ENCODE measurements at places on chromosomes 4 and X. TPM values are rescaled to one million over a fixed set of nuclear protein-coding genes. Genes with fewer than 3 reads are reported as not detected.

GRCh38 chr4:150874338-150875226, 140.5 kb downstream of the LRBA start:
- no peak for DNase-seq
- no peaks in the 10 kb centered on the region for H3K4me1 ChIP-seq
- H3K36me3 ChIP-seq, result peaks cover 9% of the 10 kb centered on the region
- no peaks in the 10 kb centered on the region for H3K27me3 ChIP-seq

GRCh38 chrX:17674601-17675000, 62.7 kb upstream of the SCML1 start:
- H3K4me1 ChIP-seq, result no peaks in the 10 kb centered on the region

- no peaks in the 10 kb centered on the region for H3K36me3 ChIP-seq
- no peaks in the 10 kb centered on the region for H3K27me3 ChIP-seq
Measured at GRCh38 chrX:82218361-82218760, 1016.5 kb downstream of the SH3BGRL start.

- no peak overlapping the region for H3K4me3 ChIP-seq
- no peaks in the 10 kb centered on the region for H3K4me1 ChIP-seq
- no peaks in the 10 kb centered on the region for H3K36me3 ChIP-seq
- H3K27ac ChIP-seq, result no peak overlapping the region
Measured at GRCh38 chrX:86348669-86349068, 200.4 kb downstream of the DACH2 start.

DNA sequence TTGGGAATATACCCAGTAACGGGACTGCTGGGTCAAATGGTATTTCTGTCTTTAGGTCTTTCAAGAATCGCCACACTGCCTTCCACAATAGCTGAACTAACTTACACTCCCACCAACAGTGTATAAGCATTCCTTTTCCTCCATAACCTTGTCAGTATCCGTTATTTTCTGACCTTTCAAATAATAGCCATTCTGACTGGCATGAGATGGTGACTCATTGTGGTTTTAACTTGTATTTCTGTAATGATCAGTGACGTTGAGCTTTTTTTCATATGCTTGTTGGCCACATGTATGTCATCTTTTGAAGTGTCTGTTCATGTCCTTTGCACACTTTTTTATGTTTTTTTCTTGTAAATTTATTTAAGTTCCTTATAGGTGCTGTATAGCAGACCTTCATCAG, 81.2 kb downstream of the ADAM29 start:
- H3K27ac ChIP-seq, result no peak overlapping the region
- H3K4me1 ChIP-seq, result no peaks in the 10 kb centered on the region
- H3K4me3 ChIP-seq, result no peak overlapping the region
- no peaks in the 10 kb centered on the region for H3K36me3 ChIP-seq

DNA sequence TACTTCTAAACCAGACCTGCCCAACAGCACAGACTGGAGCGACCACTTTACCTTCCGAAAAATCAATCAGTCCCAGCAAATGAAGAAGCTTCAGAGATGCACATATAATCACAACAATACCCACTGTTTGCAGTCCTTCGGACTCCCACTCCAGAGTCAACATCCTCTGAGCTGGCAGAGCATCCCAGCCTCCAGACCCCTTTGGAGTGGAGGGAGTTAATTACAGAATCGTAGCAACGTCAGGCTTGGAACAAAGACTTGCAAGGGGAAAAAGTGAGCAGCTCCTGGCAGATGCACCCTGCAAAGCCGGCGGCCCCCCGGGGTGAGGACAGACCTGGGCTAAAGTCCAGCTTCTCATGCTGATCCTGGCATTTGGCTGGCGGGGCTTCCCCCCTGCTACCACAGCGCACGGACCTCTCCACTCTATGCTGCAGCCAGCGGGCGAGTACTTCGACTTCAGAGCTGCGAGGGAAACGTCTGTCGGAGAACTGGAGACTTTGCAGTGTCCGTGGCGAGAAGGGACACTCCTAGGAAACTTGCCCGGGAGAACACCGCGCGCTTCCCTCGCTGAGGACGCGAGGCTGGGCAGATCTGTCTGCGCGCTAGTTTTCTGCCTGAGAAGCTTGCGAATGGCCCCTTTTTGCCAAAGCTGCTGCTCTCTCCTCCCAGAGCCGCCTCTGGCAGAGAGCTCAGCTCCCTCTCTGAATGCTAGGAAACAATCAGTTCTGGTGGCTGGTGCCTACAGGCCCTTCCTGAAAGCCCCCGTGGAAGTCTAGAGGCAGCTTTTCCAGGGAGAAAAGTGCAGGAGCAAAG, 283.7 kb downstream of the PACRGL start:
- no peak for DNase-seq
- H3K4me3 ChIP-seq, result no peak overlapping the region
- H3K27me3 ChIP-seq, result no peaks in the 10 kb centered on the region
- H3K4me1 ChIP-seq, result no peaks in the 10 kb centered on the region
- H3K36me3 ChIP-seq, result no peaks in the 10 kb centered on the region

- no peak for DNase-seq
- H3K36me3 ChIP-seq, result no peaks in the 10 kb centered on the region
- H3K4me1 ChIP-seq, result no peaks in the 10 kb centered on the region
- H3K4me3 ChIP-seq, result no peak overlapping the region
- H3K27ac ChIP-seq, result no peak overlapping the region
Measured at GRCh38 chr4:76836860-76837562, 60.9 kb downstream of the SOWAHB start.

- H3K27ac ChIP-seq, result no peak overlapping the region
- no peak overlapping the region for H3K4me3 ChIP-seq
- peaks cover 6% of the 10 kb centered on the region for H3K27me3 ChIP-seq
- H3K36me3 ChIP-seq, result no peaks in the 10 kb centered on the region
Measured at GRCh38 chr4:42789041-42789567, 103.4 kb upstream of the GRXCR1 start.

DNA sequence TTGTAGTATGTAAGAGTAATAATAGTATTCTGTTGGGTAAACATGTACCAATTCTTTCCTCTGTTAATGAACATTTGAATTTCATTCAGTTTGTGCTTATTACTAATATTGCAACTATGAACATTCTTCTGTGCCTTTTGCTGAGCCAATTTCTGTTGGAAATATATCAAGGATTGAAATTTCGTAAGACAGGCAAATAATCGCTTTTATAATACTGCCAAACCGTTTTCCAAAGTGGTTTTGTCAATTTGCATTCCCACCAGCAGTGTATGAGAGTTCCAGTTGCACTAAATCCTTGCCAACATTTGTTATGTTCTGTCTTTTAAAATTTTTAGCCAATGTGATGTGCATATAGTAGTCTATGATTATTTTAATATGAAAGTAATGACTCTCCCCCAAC, 38.6 kb downstream of the MAGEB17 start:
- H3K4me3 ChIP-seq, result no peak overlapping the region
- DNase-seq, result no peak
- H3K4me1 ChIP-seq, result no peaks in the 10 kb centered on the region

DNA sequence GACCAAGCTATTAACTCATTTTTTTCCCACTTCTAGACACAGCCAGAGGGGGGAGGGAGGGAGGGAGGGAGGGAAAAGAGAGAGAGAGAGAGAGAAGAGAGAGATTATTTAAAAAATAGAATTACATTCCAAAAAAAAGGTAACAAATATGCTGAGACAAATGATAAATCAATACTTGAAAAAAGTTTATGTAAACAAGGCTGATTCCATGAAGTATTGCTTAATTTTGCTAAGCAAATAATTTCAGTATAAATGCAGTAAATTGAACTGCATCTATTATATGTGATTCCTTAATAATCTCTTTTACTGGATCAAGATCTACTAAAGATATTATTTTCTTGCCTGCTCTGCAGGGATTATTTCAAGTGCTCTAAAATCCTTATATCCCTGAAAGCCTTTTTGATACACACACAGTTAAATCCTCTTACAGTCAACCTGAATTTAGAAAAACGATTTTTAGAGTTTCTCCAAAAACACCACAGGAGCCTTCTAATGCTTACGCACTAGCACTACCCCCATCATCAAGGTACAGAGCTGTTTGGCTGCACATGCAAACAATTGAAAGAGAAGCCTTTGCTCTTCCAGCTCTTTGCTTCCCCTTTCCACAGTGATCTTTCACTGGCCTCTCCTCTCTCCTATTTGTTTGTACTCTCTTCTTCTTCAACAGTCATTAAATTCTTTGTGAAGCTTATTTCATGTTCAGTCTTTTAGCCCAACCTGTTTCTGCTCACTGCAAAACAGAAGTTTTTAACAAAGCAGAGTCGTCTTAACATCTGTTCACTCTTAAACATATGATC, 426.3 kb upstream of the FAM241A start:
- H3K4me3 ChIP-seq, result no peak overlapping the region
- H3K27me3 ChIP-seq, result no peaks in the 10 kb centered on the region
- DNase-seq, result no peak

DNA sequence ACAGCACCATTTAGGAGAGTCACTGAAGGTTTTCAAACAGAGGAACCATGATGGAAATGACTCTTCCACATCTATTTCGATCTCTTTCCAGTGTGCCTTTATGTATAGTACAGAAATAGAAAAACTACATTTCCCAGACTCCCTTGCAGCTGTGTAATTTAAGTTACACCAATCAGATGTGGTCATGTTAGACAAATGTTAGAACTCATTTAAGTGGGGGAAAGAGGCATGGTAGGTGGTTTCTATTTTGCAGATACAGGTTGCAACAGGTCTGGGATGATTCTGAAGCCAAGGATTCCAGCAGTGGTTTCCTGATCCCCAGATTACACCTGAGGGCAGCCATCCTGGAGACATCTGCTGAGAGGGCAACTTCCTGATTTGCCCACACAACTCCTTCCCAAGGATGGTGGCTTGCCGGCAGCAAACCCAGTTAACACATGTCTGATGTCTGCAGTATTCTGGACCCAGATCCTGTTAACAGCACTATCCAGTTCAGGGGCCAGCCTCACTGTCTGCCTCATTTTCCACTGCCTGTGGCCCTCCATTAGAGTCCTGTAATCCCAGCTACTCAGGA, 38.7 kb upstream of the PDK3 start:
- no peaks in the 10 kb centered on the region for H3K27me3 ChIP-seq
- no peak overlapping the region for H3K4me3 ChIP-seq
- H3K36me3 ChIP-seq, result no peaks in the 10 kb centered on the region
- no peak for DNase-seq
- no peak overlapping the region for H3K27ac ChIP-seq
- peaks cover 7% of the 10 kb centered on the region for H3K4me1 ChIP-seq

The HSFX4 gene
- total RNA-seq, result not detected

The IQCM gene
- not detected for total RNA-seq

The PNMA3 gene
- 9.9 TPM for total RNA-seq

The FGF2 gene
- not detected for total RNA-seq

The BCLAF3 gene
- 10.9 TPM for total RNA-seq

The NXF3 gene
- total RNA-seq, result not detected

The USP17L11 gene
- not detected for total RNA-seq

Measured in T-cell (primary cell).